ENCODE measurements at places on chromosomes 1 and 21.

GRCh38 chr1:221708987-221709386 is 32.9 kb downstream of the DUSP10 start:
- DNase-seq: no peak

DNA sequence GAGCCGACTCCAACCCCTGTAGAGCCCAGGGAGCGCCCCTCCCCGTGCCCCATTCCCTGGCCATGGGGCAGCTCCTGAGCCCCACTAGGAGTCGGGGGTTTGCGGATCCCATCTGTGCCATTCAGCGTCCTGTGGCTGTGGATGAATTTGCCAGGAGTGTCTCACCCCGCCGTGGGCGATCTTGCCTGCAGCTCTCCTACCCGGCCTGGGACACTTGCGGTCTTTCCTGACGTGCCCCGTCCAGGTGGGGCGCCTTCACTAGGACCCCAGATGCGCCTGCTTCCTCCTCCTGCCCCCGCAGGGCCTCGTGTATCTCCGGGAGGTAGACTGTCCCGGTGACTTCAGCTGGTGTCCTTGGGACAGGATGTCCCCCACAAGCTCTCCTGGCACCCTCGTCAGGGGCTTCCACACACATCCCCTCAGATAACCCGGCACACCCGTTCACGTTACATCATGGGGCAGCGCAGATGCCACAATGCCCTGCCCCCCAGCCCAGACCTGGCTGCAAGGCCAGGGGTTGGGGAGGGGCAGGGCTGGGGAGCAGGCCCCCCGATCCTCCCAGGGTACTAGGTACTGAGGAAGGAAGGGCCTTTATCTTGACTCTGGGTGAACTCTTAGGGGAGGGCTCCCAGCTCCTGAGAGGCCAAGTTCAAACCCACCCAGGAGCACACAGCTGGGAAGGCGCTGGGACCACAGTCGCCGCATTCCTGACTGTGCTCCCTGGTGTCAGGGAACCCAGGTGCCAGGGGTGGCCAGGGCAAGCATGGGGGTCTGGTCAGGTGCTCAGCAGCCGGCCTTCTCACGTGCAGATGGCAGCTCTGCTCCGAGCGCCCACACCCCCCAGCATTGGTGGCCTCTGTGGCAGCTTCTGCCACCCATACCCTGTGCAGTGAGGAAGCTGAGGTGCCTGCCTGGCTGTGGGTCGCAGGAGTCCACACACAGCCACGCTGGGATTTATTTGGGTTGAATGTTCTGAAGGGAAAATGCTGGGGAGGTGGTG is 53.4 kb upstream of the COL6A1 start:
- no peak for DNase-seq

DNA sequence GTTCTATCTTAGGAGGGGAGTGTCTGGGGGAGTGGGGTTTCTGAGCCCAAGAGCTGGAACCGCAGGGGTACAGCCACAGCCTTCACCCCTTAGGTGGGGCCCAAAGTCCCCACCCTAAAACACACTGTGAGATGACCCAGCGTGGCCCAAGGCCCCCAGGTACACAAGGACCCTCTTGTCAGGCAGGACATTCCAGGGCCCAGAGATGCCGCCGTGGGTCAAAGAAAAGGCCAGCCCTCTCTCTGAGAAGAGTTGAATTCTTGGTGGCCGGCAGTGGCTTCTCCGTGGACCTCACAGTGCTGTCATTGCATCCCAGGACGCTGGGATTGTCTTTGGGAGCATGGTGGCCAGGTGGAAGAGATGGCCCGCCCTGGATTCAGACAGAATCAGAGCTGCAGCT is 176.3 kb upstream of the C1orf174 start:
- no peak for DNase-seq

GRCh38 chr1:224498574-224499170 is 64.1 kb upstream of the WDR26 start:
- DNase-seq: peak; percentile 54

- no peak for DNase-seq
Measured at GRCh38 chr1:227562933-227563323, 428 bp upstream of the ZNF678 start.

GRCh38 chr1:151831605-151832004 is at the start of gene RORC:
RORC (minus strand) TSS chr1:151831802; CDS start chr1:151831764, 38 bp downstream.
- DNase-seq: no peak

GRCh38 chr1:229101011-229101871 is 169.7 kb upstream of the RAB4A start:
- DNase-seq: no peak

- no peak for DNase-seq
Measured at GRCh38 chr1:28199328-28200233, 23.1 kb upstream of the PTAFR start.

DNA sequence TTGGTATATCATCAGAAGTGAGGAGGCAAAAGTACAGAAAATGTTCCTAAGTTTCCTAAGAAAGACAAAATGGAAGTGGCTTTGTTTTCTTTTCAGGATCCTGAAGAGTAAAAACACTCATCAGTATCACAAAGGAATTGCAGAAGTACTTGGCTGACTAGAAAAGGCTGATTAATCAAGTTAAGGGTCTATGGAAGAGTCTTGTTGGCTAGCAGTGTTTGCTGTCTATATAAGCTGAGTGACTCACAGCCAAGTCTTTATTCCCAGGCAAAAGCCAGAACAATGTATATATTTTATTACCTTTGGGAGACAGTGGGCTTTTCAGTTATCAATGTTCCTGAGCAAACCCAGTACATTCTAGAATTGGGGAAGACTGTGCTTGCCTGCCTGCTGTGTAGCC is 777.0 kb downstream of the PLA2G4A start:
- DNase-seq: no peak

DNA sequence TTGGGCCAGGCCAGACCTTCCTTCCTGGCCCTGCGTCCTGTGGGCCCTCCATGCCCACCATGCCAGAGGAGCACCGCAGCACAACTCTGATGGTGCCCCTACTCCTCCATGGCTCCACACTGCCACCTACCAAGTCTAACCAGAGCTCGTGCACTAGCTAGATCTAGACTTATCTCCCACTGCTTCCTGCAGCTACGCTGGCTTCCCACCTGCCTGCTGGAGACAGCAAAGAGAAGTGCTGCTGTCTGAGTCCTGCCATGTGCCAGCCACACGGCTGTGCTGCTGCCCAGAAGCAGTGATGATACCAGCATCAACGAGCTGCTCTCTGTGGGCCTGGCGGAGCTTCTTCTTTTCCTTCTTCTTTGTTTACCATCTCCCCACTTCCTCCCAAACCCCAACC is 4.5 kb downstream of the GUCA2B start:
- no peak for DNase-seq

- no peak for DNase-seq
Measured at GRCh38 chr1:5720484-5720883, 271.7 kb downstream of the NPHP4 start.

- DNase-seq: no peak
Measured at GRCh38 chr1:170133766-170134495, 11.8 kb upstream of the NTMT2 start.

DNA sequence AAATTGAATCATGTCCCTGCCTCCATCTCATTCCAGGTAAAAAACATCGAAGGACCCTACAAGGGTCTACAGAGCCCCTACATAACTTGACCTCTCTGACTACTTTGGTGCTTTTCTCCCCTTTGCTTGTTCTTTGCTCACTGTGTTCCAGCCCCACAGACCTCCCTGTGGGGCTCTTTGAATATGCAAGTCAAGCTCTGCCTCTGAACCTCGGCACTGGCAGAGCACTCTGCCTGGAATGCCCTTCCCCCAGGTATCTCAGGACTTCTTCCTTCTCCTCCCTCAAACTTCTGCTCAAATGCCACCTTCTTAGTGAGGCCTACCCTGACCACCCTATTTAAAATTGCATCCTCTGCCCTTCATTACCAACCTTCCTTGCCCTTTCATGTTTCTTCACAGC is 87.8 kb upstream of the CD34 start:
- no peak for DNase-seq

- peak; percentile 45 for DNase-seq
Measured at GRCh38 chr1:201556841-201557571, 18.1 kb downstream of the NAV1 start.

- no peak for DNase-seq
Measured at GRCh38 chr1:52444463-52444862, 40.1 kb downstream of the PRPF38A start.

- peak; percentile 76 for DNase-seq
Measured at GRCh38 chr1:214864896-214865688, 217.4 kb upstream of the KCNK2 start.

- no peak for DNase-seq
Measured at GRCh38 chr1:63547621-63548294, 24.4 kb downstream of the EFCAB7 start.

DNA sequence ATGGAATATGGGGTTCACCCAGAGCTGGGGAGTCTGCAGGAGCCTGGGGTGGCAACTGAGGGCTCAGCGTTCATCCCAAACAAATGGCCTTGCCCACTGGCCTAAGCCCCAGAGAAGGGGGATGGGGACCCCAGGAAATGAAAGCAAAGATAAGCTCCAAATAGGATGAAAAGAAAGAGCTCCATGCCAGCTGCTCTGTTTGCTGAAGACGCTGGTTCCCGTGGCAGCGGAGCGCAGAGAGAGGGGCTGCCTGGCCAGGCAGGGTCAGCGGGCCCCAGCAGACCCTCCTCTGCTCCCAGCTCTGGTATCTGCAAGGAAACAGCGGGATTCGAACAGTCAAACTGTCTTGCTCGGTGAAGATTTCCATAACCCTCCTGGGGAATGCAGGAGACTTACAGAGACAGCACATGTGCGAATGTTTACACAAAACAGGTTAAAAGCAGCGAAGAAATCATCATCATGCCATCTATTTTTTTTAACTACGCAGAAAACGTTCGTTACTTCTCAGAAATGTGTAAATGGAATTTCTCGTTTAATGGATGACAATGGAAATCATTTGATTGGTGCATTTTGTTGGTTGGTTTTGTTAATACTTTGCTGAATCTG is 94.4 kb downstream of the PDE9A start:
- DNase-seq: no peak

DNA sequence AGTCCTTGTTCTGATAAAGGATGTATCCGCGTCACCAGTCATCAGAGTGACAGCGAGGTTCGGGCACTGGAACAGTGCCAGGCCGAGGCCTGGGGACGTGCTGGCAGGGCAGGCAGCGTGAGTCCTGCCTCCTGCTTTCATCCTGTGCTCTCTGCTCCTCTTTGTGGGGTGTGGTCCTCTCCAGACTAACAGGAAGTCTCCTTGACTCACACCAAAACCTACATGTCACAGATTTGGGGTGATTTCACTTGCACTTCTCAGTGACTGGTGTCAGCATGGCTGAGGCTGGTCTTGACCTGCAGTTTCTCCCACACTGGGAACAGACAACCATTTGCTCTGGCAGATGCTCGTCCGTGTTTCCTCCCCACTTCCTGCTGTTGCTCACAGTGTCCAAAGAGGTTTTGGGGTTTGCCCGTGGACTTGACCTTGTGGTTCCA is 8.8 kb upstream of the NLRP3 start:
- no peak for DNase-seq

GRCh38 chr1:40948741-40949443 is 30.6 kb upstream of the CTPS1 start:
- DNase-seq: peak; percentile 90

DNA sequence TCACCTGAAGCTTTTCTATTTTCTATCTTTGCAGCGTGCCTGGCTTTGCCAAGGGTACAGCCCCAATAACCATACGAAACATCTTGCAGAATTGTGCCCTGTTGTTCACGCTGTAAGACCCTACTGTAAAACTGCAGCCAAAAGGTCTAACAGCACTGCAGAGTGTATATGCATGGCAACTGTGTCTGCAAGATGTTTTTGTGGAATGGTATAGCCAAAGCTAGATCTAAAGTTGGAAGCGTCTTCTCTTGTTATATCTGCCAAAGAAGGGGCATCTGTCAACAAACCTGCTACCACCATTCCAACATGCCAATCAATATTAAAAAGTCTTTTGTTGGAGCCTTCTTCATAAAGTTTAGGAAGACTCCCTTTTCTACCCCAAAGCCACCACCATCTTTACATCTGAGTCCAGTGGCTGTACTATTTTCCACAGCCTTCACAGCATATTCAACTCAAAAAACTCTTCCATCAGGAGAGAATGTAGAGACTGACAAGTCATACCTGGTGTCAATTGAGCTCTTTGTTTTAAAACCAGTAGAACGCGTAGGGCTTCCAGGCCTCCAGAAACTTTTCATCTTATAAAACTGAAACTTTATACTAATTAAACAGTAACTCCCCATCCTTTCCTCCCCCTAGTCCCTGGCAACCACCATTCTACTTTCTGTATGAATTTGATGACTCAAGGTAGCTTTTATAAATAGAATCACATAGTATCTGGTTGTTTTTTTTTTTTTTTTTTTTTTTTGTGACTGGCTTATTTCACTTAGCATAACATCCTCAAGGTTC is 40.0 kb downstream of the ZSCAN20 start:
- DNase-seq: no peak

DNA sequence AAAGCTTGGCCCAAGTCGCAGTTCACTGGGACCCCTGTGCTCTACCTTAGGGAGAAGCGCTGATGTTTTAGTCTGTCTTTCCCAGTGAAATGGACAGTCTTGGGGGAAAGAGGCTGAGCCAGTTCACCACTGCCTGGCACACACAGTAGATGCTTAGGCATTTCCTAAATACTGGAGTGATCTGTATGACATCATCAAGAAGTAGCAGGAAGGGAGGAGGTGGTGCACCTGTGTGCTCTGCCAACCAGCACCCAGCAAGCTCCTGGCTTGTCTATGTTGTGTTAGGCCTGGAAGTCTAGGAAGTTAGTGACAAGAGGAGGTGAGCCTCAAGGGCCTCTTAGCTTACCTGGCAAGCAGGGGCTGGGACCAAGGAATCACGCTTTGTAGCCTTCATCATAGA is 158.2 kb upstream of the NFIA start:
- DNase-seq: no peak

DNA sequence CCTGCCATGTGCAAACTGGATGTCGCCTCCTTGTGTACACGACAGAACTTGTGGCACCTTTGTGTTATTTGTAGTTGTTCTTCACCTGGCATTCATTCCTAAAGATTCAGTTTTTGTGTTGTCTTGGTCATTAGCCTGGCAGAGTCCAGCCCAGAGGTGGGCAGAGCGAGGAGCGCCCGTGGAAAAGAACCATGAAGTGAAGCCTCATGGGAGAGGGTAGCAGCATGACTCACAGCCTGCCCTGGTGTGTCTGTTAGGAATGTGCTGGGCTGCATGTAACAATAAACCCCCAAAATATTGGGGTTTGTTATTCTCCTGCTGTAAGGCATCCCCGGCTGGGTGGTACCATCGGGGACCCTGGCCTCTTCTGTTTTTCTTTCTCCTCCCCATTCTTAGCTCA is 124.9 kb upstream of the TMEM51 start:
- DNase-seq: no peak

GRCh38 chr1:183027791-183028190 is 4.6 kb downstream of the LAMC1 start:
- DNase-seq: no peak

Measured in foreskin fibroblast (primary cell).